Liver (tissue), 10 donors: ENCODE measurements at places on chromosomes 3 and 15. TPM values are rescaled to one million over a fixed set of nuclear protein-coding genes. Genes with fewer than 3 reads are reported as not detected.

- DNase-seq: no peak
Observed at GRCh38 chr3:183244981-183245476, 8.0 kb upstream of the B3GNT5 start.

GRCh38 chr3:67030785-67031740 lies 33.0 kb downstream of the KBTBD8 start:
- DNase-seq: no peak

Gene DUSP7
- total RNA-seq: 5.0 TPM

Gene EXD1
- not detected for total RNA-seq

Gene SLC22A14
- total RNA-seq: not detected

Gene FAM107A
- 0.05 TPM for total RNA-seq

GRCh38 chr3:21500834-21501233 lies 250.2 kb downstream of the ZNF385D start:
- no peak for DNase-seq

DNA sequence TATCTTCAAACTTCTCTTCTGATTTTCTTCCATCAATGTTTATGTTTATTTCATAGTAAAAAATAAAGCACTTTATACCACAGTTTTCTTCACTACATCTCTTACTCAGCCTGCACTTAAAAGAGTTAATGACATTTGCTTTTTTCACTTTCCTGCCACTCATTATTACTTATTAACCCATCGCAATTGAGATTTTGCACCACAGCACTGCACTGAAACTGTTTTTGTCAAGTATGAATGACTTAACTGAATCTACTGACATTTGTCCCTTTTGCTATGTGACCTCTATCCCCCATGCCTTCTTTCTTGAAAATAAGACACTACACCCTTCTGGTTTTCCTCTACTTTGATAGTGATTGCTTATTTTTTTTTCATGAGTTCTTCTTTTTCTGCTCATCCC lies 739.7 kb upstream of the DPPA4 start:
- DNase-seq: no peak

Gene SATB1
- total RNA-seq: 23.7 TPM

GRCh38 chr3:17491601-17492000 lies 250.8 kb downstream of the TBC1D5 start:
- no peak for DNase-seq

- DNase-seq: no peak
Observed at GRCh38 chr15:70361891-70362290, 264.2 kb upstream of the TLE3 start.

- DNase-seq: no peak
Observed at GRCh38 chr3:154758109-154758868, 321.8 kb upstream of the MME start.

Gene METTL6
- total RNA-seq: 9.1 TPM

- no peak for DNase-seq
Observed at GRCh38 chr3:38627956-38628355, 21.5 kb downstream of the SCN5A start.

DNA sequence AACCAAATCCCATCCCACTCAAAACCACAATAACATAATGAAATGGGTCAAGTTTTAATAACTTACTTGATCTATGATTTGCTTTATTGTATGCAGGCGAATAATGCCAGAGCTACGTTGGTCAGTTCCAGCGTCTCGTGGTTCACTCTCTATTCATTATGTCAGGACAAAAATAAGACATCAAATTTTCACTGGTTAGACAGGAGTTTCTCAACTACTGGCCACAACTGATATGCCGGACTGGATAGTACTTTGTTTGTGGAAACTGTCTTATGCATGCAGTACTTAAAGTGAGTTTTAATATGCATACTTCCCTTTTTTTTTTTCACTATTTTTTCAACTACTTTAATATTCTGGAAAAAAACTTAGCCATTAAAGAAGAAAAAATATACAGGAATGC lies 94.4 kb downstream of the TJP1 start:
- DNase-seq: no peak

- no peak for DNase-seq
Observed at GRCh38 chr15:52067545-52067926, 45.0 kb downstream of the BCL2L10 start.
